ENCODE measurements at places on chromosomes 7 and 10. TPM values are rescaled to one million over a fixed set of nuclear protein-coding genes. Genes with fewer than 3 reads are reported as not detected.
A peak's percentile ranks its signal among the peaks of the same experiment; 100 is the strongest.

DNA sequence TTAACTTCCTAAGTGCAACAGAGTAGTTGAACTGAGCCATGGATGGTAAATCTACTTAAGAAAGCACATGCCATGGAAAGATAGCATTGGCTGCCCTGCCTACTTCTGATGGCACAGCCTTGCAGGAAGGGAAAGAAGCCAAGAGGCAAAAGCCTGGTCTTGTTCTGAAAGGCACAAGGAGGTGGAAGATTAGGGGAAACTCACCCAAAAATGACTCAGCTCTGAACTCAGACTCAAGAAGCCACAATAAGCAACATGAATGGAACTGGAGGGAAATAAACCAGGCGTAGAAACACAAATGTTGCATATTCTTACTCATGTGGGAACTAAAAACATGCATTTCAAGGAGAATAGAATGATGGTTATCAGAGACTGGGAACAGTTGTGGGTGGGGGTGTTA lies 20.8 kb upstream of the ALOX5 start:
- H3K4me3 ChIP-seq: no peak overlapping the region
- H3K27ac ChIP-seq: no peak overlapping the region
- no peak for DNase-seq
- no peaks in the 10 kb centered on the region for H3K4me1 ChIP-seq

DNA sequence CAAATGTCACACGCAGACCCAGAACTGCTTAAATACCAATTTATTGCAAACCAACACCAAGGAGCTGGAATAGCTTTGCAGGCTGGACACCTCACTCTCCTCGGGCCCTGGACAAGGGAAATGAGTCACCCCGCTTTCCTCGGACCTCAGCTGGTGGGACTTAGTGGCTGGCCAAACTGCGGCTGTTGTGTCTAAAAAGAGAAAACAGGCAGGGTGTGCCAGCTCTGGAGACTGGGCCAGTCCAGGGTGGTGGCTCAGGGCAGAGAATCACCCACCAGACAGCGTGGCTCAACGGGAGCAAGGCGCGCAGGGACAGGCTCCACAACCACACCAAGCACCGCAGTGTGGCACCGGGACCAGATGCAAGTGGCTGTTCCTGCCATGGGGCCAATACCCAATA lies 58.2 kb upstream of the CAMK2B start:
- no peak overlapping the region for H3K27ac ChIP-seq
- peaks cover 12% of the 10 kb centered on the region for H3K4me1 ChIP-seq
- DNase-seq: peak; percentile 67
- no peaks in the 10 kb centered on the region for H3K27me3 ChIP-seq

Gene CALML3
- total RNA-seq: 0.25 TPM

DNA sequence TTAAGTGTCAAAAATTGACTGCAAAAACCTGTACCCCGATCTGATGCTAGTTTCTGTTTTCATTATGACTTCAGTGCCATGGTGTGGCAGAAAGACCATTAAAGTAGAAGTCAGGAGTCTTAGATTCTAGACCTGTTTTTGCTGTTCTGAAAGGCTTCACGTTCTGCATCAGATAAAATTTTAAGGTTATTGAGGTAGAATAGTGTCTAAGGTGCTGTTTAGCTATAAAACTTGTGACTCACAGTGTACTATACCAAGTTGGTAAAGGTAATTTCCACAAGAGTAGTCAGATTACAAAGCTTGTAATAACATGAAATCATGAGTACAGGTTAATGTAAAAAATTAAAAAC lies 38.6 kb downstream of the ZNRF2 start:
- H3K36me3 ChIP-seq: peaks cover 5% of the 10 kb centered on the region
- peaks cover 45% of the 10 kb centered on the region for H3K4me1 ChIP-seq
- peak overlapping the region; percentile 59 for H3K4me3 ChIP-seq
- no peaks in the 10 kb centered on the region for H3K27me3 ChIP-seq

- peaks cover 6% of the 10 kb centered on the region for H3K4me1 ChIP-seq
- H3K36me3 ChIP-seq: peaks cover 69% of the 10 kb centered on the region
- H3K4me3 ChIP-seq: no peak overlapping the region
Measured at GRCh38 chr7:116772423-116772863, 89.9 kb upstream of the CAPZA2 start.

DNA sequence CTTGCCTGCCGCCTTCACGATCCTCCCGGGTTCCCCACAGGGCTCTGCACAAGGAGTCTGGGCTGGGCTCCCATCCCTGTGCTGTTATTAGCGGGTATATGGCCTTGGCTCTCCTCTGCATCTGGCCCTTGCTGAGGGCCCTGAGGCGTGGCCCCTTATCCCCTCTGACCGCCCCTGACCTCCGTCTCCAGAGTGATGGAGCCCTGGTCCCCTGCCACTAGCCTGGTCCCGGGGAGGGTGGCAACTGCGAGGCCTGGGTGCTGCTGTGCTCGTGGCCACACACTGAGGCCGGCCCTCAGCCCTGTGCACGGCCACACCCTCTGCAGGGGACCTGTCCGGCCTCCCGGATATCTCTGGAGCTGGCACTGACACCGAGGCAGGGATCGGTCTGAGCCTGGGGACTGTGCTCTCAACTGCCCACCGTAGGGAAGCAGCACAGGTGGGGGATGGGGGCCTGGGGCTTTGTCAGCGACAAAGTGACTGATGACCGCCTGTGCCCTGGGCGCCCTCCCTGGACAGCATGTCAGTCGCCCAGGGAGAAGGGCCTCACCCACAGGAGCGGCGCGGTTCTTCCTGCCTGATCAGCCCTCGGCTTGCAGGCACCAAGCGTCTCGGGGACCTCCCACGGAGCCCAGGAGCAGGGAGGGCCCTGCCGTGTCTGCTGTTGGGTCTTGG lies 72.4 kb downstream of the NKX6-2 start:
- DNase-seq: no peak
- no peaks in the 10 kb centered on the region for H3K27me3 ChIP-seq
- peaks cover 4% of the 10 kb centered on the region for H3K36me3 ChIP-seq
- no peak overlapping the region for H3K4me3 ChIP-seq
- H3K27ac ChIP-seq: no peak overlapping the region

Gene ZNF777
- 22.9 TPM for total RNA-seq

DNA sequence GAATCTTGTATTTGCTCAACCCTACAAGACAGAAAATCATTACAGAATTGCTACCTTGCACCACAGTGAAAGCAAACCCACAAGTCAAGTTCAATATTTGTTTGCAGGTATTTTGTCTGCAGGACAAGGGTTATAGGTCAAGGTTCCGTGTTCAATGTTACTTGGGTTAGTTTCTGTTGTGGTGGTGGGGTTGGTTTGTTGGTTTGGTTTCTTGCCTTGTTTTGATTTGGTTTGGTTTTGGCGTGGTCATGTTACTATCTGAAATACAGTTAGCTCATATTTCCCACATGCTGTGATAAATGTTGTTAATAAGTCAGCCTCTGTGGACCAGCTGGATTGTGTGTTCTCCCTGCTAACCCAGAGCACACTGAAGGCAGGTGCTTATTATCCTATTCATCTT lies 75.6 kb upstream of the INSIG1 start:
- H3K4me1 ChIP-seq: peaks cover 15% of the 10 kb centered on the region
- H3K27me3 ChIP-seq: no peaks in the 10 kb centered on the region
- DNase-seq: no peak

DNA sequence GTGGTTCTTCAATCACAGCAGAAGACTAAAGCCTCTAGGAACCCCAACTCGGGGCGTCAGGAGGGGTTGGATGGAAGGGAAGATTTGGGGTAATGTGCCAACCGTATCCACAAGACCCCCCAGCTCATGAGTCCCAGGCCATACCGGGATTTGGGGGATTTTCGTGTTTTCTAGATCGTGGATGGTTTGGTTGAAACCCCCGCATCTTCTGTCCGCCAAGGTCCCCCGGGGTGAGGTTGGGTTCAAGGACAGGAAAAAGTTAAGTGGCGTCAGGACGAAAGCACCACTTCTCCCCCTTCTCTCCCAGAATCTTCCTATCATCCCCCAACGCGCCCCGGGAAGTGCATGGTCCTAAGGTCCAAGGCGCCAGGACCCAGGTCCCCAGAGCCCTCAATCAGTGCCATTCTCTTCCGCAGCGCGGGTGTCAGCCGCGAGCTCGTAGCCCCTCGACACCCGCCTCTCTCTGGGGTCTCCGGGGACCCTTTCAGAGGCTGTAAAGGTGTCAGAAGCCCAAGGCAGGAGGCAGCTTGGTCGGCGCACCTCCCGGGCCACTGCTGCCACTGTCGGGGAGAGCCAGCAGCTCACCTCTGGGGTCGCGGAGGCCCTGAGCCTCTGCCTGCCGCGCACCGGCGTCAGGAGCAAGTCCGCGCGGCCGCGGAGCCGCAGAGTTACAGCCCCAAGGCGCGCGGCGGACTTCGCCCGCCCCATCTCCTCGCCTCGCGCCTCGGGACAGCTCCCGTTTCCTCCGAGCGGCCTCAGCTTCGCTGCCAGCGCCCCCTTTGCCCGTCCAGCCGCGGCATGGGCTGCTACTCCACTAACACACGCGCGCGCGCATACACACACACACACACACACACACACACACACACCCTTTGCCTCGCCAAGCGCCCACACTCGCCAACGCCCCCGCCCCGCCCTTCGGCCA lies 1.5 kb downstream of the MKX start:
- H3K27me3 ChIP-seq: no peaks in the 10 kb centered on the region
- H3K27ac ChIP-seq: no peak overlapping the region
- peak overlapping the region; percentile 23 for H3K4me3 ChIP-seq
- H3K4me1 ChIP-seq: no peaks in the 10 kb centered on the region
- no peaks in the 10 kb centered on the region for H3K36me3 ChIP-seq

DNA sequence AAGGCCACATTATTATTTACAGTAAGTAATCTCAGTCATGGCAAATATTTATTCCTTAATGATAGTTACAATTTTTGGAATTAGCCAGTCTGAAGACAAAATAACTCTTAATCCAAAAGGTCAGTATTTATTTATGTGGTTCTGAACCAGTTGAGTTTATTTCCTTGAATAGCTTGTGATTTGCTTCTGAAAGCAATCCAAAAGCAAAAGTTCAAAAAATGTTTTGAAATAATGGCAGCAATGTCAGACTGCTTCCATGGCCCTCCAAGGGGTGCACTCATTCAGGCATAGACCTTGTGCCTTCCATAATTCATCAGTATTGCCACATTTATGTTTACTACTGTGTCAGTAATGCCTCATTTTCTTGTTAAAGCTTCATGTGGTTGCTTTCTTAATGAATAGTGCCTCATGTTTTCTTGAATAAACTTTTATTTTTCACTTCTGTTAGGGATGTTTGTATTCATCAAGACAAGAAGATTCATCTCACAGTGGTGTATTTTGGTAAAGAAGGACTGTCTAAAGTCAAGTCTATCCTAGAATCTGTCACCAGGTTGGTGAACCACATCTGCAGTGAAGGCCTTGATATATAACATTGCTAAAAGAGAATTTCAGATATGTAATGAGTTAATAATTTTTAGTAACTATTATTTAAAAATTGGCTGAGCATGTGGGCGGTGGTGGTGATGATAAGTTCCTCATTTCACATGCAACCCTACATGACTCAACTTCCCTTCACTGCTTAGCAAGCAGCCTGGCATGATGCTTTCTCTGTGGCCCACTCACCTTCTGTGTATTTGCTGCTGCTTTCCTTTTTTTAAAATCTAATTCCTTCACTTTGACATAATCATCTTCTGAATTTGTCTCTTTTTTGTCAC lies 22.0 kb downstream of the CSGALNACT2 start:
- peaks cover 13% of the 10 kb centered on the region for H3K36me3 ChIP-seq
- H3K27ac ChIP-seq: peak overlapping the region; percentile 82
- no peak for DNase-seq
- peaks cover 20% of the 10 kb centered on the region for H3K4me1 ChIP-seq
- no peaks in the 10 kb centered on the region for H3K27me3 ChIP-seq

GRCh38 chr7:157337316-157338149 lies 729 bp downstream of the DNAJB6 start:
- H3K4me1 ChIP-seq: peaks cover 15% of the 10 kb centered on the region
- DNase-seq: peak; percentile 64
- H3K36me3 ChIP-seq: peaks cover 30% of the 10 kb centered on the region
- H3K4me3 ChIP-seq: peak overlapping the region; percentile 79
- H3K27ac ChIP-seq: peak overlapping the region; percentile 97

Gene PRPS1L1
- total RNA-seq: not detected

Gene C10orf67
- total RNA-seq: 0.21 TPM

GRCh38 chr7:122397381-122397780 lies 92.8 kb upstream of the FEZF1 start:
- H3K4me3 ChIP-seq: no peak overlapping the region
- no peaks in the 10 kb centered on the region for H3K4me1 ChIP-seq
- no peaks in the 10 kb centered on the region for H3K36me3 ChIP-seq
- no peak for DNase-seq

DNA sequence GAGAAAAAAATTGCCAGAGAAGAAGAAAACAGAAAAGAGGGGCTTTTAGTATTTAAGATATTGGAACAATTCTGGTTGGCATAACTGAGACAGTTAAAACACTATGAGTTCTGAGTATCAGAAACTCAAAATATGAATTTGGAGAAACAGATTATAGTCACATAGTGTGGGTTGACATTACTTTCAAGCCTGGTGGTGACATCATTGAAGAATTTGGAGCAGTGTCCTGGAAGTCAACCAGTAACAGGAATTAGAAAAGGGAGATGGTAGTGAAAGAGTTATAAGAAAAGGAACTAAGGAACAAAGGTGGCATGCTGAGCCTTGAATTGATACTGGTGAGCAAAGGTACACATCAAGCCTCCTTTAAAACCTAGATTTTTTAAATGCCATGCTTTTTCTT lies 88.2 kb downstream of the ZNF438 start:
- no peak overlapping the region for H3K4me3 ChIP-seq
- H3K36me3 ChIP-seq: no peaks in the 10 kb centered on the region
- DNase-seq: no peak
- H3K27ac ChIP-seq: no peak overlapping the region
- no peaks in the 10 kb centered on the region for H3K4me1 ChIP-seq

DNA sequence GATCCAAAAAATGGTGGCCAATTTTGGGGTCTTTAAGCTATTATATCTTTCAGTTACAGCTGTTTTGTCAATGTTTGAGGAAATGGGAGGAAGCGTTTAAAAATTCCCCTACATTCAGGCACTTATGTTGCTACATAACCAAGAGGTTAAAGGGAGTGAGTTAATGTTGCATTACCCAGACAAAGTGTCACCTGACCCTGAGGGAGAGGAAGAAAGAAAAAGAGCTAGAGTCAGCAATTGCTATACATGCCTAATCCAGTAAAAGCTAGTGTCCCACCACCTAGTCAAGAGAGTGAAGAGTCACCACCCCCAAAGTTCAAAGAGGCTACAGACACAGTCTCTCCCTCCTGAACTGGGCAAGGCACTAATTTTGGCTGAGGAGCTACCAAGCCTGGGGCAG lies 69.5 kb upstream of the ZNF92 start:
- H3K36me3 ChIP-seq: no peaks in the 10 kb centered on the region
- no peak overlapping the region for H3K4me3 ChIP-seq
- H3K4me1 ChIP-seq: no peaks in the 10 kb centered on the region
- H3K27me3 ChIP-seq: no peaks in the 10 kb centered on the region
- DNase-seq: no peak
- H3K27ac ChIP-seq: no peak overlapping the region

- no peak for DNase-seq
- H3K27ac ChIP-seq: no peak overlapping the region
- H3K27me3 ChIP-seq: no peaks in the 10 kb centered on the region
Measured at GRCh38 chr7:92994901-92995300, 122.9 kb downstream of the SAMD9 start.

- no peaks in the 10 kb centered on the region for H3K36me3 ChIP-seq
- H3K4me1 ChIP-seq: no peaks in the 10 kb centered on the region
- H3K4me3 ChIP-seq: no peak overlapping the region
- H3K27me3 ChIP-seq: no peaks in the 10 kb centered on the region
Measured at GRCh38 chr10:131681122-131681521, 219.7 kb upstream of the PPP2R2D start.

- DNase-seq: peak; percentile 39
- H3K36me3 ChIP-seq: peaks cover 80% of the 10 kb centered on the region
- H3K4me3 ChIP-seq: peak overlapping the region; percentile 98
- H3K27me3 ChIP-seq: no peaks in the 10 kb centered on the region
Measured at GRCh38 chr7:26202019-26202990, 760 bp downstream of the CBX3 start.

Gene MALRD1
- total RNA-seq: not detected
